ENCODE measurements at places on chromosomes 7 and 10.

DNA sequence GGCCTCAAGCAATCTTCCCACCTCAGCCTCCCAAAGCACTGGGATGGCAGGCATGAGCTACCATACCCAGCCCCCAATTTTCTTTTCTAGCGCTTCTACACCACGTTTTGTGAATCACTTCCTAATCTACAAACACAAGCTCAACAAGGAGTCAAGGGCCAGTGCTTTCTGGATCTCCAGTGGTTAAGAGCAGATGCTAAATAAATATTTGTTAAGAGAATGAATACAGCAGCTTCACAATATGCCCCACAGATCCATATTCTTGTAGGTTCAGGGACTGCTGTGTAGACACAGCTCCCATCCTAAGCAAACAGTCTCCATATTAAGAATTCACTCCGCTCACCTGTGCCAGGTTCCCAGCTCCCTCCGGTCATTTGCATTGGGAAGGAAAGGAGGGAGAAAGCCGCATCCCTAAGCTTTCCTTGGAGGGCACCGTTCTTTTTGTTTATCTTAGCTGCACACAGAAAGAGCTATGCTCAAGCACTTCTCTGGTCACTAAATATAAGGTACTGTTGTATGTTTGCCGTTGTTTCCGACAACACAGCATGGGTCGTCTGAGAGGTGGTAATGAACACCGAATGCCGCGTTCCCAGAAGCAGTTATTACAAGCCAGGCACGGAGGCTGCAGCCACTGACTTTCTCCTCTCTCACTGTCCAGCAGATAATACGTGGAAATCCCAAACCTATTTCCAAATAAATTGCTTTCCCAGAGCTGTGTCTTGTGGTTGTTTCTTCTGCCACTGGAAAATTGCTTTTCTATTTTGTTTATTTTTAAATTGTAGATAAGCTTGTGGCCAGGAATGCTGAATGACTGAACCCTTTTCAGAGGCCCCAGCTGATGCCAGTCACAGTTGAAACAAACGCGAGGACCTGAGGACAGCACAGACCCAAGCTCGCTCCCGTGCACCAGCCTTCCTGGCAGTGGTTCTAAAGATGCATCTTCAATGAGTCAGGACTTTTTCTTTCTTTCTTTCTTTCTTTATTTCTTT lies 217.1 kb downstream of the PRPF18 start:
- DNase-seq, result no peak

DNA sequence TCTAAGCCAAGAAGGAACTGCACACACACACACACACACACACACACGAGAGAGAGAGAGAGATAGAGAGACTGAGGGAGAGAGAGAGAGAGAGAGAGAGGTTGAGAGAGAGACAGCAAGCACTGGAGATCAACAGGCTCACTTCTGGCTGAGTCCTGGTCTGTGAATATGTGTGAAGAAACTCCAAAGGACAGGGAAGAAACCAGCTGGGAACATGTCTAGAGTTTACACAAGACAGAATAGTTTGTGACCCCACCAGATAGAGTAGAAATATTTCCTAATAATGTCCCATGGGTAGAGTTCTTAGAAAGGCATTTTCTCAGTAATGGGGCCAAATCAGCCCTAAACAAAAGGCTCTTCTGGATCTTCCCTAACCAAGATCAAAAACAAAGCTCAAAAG lies 155.5 kb upstream of the IGFBP3 start:
- DNase-seq, result no peak

GRCh38 chr10:54903745-54904144 lies 102.7 kb upstream of the PCDH15 start:
- no peak for DNase-seq

GRCh38 chr7:91632234-91632940 lies 248.1 kb downstream of the MTERF1 start:
- no peak for DNase-seq

DNA sequence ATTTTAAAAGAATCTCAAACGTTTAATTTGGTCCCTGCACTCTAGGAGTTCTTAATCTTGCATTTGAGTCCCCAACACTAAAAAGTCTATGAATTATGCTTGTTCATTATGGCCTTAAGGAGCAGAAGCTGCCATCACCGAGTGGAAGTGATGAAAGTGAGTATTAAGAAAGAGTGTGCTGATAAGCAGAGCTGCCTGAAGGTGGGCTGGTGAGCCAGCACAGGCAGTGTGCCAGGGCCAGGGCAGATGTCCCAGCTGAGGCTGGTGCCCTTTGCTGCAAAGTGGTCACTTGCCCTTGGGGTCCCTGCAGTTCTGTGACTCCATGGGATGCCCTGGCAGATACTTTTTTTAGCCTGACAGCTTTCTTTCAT lies 72.9 kb upstream of the LOXL4 start:
- DNase-seq, result no peak

DNA sequence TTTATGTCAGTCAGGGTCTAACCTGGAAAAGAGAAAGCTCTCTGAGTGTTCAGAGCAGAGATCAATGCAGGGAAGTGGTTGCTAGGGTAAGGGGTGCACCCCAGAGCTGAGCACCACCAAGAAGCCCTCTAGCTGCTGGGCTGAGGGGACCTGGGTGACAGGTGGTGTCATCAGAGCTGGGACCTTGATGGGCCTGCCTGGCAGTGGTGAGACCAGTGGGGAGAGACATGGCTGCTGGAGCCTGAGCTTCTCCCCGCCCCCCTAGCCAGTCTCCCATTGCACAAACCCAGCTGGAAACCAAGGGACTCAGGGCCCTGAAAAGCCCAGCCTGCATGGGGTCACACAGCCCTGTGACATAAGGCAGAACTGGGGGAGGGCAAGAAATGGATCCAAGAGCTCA lies 49.1 kb upstream of the OSBPL3 start:
- no peak for DNase-seq

DNA sequence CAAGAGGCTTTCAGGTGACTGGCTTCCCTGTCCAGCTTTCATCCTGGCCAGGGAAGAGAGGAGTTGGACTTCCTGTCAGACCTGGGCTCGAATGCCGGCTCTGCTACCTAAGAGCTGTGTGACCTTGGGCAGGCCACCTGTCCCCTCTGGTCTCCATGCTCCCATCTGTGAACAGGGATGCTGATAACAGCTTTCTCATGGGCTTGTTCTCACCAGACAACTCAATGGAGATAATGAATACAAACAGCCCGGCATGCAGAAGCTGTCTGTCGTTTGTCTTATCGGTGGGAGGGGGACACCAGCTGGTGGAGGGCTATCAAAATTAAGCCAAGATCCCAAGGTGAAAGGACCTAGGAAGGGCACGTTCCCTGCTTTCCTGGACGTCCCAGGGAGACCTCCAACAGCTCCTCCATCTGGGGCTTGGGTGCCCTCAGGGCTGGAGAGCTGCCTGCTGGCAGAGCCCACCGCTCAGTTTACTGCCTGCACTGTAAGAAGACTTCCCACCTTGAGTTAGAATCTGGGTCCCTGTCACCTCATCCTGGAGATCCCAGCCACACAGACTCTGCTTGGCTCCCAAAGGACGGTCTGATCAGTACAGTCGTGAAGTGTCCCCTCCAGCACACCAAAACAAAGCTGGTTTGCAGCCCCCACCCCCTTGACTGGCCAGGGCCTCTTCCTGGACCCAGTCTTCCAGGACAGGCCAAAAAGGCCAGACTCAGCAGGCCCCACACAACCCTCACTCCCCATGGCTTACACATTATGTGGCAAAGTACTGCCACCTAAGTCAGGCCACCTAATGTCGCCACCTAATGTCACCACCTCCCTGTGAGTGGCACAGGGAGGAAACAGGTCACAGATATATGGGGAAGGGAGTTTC lies 40.9 kb downstream of the PPIF start:
- no peak for DNase-seq

GRCh38 chr7:2853147-2853546 lies 9.0 kb upstream of the GNA12 start:
- DNase-seq, result no peak

- DNase-seq, result no peak
Measured at GRCh38 chr7:151674161-151674920, 154.6 kb upstream of the RHEB start.

DNA sequence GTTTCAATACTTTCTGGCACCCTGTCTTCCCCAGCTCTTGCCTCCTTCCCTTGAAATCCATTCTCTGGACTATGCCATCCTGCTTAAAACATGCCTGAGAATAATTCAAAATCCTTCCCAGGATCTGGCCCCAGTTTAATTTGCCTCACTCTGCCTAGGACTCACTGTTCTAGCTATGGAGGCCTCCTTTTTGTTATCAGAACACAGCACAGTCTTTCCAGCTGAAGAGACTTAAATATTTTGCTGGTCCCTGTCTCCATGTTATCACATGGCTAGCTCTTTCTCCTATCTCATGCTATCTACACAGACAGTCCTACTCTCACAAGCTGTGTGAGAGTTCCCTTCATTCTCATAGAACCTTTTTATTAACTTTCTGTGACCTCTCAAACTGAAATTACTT lies 194.8 kb downstream of the RNLS start:
- DNase-seq, result no peak

DNA sequence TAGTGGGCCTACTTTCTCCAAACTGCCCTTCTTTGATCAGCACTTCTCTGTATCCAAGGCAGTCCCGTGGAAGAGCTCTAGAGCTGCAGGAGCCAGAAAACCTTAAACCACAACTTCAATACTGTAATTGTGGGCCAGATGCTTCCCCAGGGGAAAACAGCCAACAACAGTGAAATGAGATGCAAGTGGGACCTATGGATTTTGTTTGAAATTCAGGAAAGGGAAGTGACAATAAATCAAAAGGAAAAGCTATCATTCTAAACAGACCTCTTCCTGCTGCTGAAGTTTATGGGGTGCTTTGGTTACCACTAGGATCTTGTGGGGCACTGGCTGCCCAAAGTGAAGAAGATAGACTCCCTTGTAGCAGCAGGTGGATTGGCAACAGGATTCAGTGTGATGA lies 1031.7 kb downstream of the LRMDA start:
- no peak for DNase-seq

- DNase-seq, result no peak
Measured at GRCh38 chr10:72330069-72330426, 24.7 kb downstream of the DNAJB12 start.

- peak; percentile 19 for DNase-seq
Measured at GRCh38 chr10:323651-324293, 188.5 kb downstream of the ZMYND11 start.

DNA sequence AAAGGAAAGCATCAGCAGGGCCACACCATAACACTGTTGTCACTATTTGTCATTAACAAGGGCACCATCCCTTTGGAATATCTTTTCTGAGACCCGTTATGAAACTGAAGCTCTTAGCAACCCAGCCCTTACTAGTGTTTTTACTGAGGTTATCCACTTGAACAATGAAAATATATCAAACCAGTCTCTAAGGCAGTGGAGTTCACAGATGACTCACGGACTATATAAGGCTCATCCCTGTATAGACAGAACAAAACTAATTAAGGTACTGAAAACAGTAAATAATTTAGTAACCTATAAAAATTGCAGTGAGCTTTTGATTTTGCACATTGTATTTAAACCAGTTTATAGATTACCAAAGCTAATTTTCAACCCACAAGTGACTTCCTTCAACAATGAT lies 196.0 kb downstream of the ELAPOR2 start:
- DNase-seq, result no peak

DNA sequence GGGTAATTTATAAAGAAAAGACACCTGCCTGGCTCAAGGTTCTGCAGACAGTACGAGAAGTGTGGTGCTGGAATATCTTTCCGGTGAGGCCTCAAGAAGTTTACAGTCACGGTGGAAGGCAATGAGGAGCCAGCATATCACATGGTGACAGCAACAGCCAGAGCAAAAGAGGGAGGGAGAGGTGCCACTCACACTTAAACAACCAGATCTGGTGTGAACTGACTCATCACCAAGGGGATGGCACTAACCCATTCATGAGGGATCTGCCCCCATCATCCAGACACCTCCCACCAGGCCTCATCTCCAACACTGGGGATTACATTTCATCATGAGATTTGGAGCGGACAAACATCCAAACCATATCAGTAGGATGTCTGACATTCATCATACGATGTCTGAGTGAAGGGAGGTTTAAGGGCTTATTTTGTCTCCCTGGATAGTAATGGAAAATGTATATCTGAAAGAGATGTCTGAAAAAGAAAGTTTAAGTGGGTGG lies 23.5 kb upstream of the KBTBD2 start:
- DNase-seq, result no peak

GRCh38 chr7:49772916-49773217 lies 571 bp upstream of the VWC2 start:
- no peak for DNase-seq

GRCh38 chr10:69527961-69528360 lies 45.3 kb downstream of the NEUROG3 start:
- no peak for DNase-seq

DNA sequence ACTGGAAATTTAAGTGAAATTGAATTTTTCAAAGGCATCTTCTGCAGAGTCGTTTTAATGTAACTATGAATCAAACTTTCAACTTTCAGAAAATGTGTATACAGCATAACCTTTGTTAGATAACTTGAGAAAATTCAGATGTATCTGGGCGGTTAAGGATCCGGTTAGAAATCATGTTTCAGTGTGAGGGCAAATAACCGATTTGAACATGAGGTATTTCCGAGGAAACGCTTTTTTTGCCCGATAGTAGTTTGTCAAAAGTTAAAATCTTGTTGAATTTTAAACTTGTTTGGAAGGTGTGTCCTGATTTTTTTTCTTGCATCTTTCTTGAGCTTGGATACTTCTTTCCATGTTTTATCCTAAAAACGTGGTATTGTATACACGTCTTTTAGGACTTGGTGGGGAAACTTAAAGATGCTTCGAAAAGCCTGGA lies 1.3 kb upstream of the BMI1 start:
- DNase-seq, result no peak

DNA sequence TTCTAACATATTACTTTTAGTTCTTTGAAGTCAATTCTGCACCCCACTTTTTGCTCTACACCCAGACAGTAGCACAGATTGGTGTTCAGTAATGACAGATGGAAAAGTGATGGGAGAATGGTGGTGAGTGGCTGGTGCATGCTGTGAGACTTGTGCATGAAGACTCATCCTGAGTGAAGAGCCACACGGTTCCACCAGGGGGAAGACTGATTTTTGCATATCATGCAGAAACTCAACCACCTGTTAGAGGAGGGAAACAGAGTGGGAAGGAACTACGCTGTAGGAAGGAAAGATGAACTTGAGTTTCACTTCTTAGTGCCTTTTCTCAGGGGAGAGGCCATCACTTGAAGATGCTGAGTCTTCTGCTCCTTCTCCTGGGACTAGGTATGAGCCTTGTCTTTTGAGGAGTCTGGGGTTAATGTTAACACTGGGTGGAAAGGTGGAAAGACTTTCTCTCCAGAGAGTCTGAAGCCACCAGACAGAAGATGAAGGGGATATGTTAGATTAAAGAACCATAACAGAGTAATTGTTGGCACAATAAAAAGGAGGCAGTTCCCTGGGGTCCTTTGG lies 9.3 kb upstream of the PRSS1 start:
- DNase-seq, result no peak

All from activated T-cell treated with anti-CD3 and anti-CD28 coated beads for 4 hours (primary cell).